ENCODE measurements at places on chromosomes 12 and 14.

DNA sequence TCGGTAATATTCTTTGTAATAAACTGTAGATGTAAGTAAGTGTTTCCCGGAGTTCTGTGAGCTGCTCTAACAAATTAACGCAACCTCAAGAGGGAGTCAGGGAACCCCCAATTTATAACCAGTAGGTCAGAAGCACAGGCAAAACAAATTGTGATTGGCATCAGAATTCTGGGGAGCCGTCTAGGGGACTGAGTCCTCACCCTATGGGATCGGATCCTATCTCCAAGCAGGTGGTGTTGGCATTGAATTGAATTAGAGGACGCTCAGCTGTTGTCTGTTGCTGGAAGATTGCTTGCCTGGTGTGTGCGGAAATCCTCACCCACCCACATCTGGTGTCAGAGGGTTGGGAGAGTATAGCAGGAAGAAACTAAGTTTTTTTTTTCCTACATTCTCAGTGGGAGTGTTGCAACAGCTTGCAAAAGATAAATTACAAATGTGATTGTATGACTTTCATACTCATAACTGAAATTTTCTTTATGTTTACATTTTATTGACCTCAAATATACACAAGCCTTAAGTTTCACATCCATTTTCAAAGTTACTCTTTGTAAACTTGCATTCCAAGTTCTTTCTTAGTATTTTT lies 5.5 kb downstream of the TMEM52B start:
- no peak for DNase-seq

DNA sequence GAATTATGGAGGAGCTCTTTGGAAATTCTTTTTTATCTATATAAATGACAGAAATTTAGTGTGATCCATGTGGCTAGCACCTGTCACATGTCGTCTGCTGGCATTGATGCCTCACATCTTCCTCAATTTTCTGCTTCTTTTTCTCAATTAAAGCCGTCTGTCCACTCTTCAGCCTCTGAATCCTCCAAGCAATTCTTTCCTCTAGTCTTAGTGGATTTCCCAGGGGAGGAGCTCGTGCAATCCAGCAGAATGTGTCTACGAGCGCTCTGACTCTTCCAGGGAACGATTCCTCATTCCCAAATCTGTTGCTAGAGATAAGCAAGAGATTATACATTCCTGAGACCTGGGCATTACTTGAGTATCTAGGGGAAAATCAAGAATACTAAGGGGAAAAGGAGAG lies 176.6 kb downstream of the EMP1 start:
- no peak for DNase-seq

DNA sequence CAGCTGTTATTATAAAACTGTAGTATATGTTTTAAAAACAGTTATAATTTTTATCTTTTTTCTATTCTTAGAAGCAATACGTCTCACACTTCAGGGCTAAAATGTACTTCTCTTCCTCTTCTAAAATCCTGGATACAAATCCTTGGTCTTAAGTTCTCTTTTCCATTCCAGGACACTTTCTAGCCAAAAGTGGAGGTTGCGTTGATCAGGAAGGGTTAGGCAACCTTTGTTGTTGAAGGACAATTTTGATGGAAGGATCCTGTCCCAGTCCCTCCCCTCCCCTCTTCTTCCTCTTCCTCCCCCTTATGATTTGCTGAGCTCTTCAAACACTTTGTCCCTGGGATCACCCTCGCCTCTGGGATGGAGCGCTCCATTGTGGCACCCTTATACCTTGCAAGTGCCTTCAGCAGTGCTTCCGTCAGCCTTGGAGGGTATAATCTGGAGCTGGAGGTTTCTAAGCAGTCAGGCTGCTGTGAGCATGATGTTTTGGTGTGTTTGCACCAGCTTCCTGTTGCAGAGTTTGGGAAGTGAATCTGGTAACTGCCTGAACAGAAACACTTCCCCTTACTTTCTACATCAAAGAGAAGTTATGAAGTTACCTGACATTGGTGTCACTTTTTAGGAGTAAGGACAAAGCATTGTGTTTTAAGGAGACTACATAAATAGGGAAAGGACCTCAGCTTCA lies 87.4 kb upstream of the SLC38A2 start:
- DNase-seq: no peak

DNA sequence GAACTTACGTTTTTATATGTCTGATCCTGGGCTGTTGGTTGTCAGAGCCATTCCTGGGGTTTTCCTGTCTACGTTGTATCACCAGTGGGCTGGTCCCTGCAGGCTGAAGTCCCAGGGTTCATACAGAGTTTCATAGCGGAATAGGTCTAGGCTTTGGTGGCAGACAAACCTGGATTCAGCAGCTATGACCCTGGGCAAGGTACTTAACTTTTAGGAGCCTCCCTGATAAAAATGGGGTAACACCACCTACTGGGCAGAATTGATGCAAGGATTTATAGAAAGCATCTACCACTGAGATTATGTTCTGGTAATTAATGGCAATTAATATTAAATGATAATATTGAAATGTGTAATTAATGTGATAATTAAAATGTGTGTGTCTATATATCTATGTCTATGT lies 141.2 kb downstream of the SYNE2 start:
- DNase-seq: peak; percentile 17

DNA sequence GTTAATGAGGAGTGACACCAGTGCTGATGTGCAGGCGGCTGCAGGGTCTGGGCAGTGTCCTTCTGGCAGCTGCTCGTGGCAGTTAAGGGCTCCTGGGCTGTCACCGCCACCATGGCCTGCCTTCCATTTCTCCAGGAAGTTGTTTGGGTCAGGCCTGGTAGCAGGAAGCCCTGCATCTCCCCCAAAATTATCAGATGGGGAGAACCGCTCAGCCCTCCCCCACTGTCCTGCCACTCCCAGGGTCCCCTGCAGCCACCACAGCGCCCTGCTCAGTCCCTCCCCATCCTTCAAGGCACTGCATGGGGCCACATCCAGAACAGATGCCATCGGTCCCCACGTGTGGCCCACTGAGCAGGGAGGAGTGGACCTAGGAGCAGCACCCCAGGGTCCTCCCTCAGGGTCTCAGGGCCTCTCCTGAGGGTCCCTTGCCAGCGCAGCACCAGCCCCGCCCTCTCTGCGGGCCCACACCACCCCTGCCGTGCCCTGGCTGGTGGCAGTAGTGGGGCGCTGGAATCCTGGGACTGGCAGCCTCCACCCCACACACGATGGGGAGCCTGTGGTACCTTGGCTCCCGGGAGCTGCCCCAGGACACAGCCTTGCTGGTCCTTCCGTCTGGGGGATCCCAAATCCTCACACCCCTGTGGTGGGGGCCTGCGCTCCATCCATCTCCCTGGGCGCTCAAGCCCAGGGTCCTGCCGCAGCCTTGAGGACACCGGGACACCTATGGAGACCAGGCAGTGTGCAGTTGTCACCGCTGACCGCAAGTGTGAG lies 10.3 kb upstream of the AMN start:
- DNase-seq: no peak

DNA sequence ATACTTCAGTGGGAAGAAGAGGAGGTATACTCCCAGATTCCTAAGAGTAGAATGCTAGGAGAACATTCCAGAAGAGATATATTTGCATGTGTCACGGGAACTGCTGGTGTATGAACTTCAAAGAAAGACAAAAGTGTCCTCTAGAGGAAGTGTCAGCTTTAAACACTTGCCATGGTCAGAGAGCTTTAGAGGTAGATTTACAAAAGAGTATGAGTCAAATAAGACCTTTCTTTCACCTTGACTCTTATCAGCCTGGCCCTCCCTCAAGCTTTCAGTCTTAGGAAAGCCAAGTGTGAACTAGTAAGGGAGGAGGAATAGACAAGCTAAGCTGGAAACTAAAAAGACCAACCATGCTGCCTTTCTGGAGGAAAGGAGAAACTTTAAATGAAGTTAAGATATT lies 34.7 kb downstream of the COX8C start:
- no peak for DNase-seq

DNA sequence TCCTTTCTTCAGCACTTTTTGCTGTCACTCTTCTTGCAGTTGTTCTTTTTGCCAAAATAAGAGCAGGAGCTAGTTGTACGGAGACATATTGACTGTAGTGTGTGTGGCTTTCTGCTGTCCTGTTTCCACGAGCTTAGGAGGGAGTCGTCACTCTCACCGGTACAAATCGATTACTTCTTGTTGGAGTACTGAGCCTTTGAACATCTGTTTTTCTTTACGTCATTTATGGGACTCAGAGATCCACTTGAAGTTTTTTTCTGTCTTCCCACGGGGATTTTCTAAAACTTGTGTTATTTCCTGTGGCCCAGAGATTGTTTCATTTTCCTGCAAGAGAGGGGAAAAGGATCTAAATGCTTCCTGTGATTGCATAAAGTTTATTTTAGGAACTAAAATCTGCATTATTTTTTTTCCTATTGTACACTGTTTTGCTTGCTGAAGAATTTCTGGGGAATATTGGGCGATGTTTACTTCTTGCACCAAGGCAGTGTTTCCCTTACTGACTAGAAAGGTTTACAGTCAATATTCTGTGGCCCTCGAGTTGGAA lies 199.8 kb upstream of the ARHGAP5 start:
- DNase-seq: no peak

GRCh38 chr12:27013611-27014084 lies 536 bp downstream of the TM7SF3 start:
- DNase-seq: peak; percentile 42

- no peak for DNase-seq
Measured at GRCh38 chr12:92543840-92544239, 158.9 kb upstream of the PLEKHG7 start.

DNA sequence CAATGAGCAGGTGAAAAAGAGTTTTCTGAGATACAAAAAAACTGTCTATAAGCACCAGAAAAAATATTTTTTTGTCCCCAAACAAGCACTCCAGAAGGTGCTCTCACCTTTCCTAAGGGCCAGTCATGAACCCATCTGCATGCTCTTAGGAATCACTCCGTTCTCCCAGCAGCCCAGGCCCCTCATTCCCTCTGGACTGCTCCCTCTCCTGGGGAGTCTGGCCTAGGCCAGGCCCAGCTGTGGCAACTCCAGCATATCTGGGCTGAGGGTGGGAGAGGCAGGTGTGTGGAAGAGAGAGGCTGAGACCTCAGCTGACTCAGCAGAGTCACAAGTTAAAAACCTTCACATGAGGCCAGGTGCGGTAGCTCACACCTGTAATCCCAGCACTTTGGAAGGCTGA lies 54.6 kb downstream of the TRAFD1 start:
- DNase-seq: no peak

DNA sequence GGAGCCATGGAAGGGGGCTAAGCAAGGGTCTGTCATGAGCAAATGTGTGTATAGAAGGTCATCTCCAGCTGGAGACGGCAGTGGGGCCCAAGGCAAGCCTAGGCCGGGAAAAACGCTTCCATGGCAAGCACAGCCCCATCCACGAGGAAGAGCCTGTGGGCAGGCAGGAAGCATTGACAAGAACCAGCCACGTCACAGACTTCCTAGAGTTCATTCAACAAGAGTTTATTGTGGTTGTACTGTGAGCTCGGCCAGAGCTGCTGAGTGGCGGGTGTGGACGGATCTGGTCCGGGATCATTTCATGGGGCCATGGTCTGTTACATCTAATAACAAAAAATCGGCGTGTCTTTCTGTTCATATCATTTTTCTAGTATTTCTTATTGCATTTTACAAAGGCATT lies 311.7 kb downstream of the TMEM121 start:
- DNase-seq: peak; percentile 50

DNA sequence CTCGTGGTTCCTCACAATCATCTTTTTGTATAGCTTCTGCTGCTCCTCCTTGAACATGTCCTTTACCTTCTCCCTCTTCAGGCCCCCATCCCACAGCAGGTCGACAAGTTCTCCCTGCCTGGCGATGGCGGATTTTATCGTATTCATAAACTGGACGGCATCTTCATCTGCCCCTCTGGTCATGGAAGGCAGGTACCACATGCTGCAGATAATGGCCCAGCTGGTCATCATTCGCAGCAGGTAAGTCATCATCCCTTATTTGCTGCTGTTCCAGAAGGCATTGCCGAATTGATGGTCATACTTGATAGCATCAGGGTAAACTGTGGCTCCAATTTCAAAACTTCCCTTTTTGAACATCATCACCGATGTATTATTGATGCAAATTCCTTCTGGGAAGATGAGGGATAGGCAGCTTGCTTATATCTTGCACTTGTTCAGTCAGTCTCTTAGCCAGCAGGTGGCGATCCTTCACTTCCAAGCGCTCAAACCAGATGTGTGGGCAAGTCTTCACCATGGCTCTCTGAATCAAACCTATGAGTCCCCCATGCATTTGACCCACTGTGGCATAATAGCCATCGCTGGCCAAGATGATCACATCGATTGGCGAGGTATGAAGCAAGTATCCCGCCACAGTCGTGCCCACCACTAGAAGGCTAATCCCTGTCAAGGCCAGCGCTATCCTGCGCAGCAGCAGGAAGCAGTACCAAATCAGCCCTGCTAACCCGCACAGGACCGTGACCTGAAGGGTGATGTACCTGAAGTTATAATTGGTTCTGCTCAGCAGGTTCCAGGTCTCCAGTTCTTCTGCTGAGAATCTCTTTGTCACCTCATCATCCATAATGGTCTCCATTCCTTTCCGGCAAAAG lies 381.5 kb upstream of the STXBP6 start:
- peak; percentile 76 for DNase-seq

DNA sequence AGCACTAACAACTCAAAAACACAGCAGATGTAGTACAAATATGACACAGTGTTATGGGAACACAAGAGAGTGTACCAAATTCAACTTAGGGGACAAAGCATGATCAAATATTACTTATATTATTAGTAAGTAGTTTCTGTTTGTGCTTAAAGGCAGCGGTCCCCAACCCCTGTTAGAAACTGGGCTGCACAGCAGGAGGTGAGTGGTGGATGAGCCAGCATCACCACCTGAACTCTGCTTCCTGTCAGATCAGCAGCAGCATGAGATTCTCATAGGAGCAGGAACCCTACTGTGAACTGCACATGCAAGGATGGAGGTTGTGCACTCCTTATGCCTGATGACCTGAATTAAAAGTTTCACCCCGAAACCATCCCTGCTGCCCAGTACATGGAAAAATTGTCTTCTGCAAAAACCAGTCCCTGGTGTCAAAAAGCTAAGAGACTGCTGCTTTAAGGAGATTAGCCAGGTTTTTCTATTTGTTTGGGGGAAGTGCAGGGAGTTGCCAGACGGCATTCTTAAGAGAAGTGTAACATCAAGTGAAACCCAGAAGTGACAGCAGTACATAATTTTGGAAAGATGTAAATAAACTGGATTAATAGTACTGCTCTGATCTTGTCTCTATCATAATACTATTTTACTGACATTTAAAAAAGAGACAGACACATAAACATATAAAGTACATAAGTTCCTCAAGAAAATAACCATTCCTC lies 26.7 kb downstream of the GTF2A1 start:
- DNase-seq: no peak

GRCh38 chr14:72118841-72119240 lies 186.6 kb downstream of the RGS6 start:
- DNase-seq: no peak

- DNase-seq: peak; percentile 11
Measured at GRCh38 chr12:64739778-64740177, 19.4 kb downstream of the GNS start.

DNA sequence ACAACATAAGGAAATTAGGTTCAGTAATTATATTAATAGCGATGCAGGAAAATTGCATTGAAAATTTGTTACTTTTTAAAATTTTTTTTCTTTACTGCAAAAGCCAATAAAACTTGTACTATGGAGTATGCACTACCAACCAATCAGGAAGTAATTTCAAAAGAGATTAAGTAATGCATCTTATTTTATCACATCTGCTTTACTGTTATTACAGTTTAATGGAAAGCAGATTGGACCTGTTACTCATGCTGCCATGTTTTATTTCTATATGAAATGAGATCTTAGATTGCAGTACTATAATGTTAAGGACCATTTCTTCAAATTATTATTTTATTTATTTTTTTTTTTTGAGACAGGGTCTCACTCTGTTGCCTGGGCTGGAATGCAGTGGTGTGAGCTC lies 1.7 kb upstream of the STRN3 start:
- no peak for DNase-seq

GRCh38 chr14:72779679-72780078 lies 114.2 kb downstream of the DPF3 start:
- no peak for DNase-seq

GRCh38 chr14:54440037-54440436 lies 1.1 kb downstream of the CNIH1 start:
- DNase-seq: no peak

All from SK-MEL-5 (cell line).